Brain pericyte (primary cell): ENCODE measurements at places on chromosomes 7 and 10.

- DNase-seq: no peak
Observed at GRCh38 chr10:110701617-110701971, 57.5 kb downstream of the RBM20 start.

DNA sequence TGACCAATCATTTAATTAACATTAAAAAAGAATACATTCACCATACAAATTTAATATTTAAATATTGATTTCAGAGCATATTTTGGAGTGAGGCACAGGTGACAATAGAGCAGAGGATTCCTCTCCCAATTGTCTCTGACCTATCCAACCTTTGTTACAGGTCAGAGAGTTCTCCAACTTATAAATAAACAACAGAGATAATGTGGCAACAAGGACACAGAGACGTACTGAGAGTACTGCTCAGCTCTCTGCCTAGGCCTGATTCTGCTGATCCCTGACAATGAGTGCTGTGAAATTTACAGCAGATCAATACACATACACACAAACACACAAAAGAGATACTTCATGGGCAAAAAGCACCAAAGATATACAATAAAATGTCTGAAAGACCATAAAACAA lies 18.3 kb upstream of the AGAP5 start:
- DNase-seq: no peak

- DNase-seq: no peak
Observed at GRCh38 chr10:71072131-71072822, 140.1 kb upstream of the UNC5B start.

DNA sequence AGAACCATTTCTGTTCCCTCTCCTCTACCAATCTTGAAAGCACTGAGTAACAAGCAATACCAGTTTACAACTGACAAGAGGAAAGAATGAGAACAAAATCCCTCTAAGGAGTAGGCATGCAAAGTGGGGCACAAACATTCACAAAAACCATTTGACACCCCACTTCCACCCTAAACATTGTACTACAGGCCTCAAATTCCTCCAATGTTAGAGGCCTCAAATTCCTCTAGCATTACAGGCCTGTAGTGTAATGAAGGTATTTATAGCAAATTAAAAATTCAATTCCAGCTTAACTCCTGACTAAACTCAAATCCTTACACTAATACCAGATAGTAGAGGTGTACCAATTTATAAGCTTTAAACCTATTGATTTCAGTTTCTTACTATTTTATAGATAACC lies 85.4 kb downstream of the SIRT1 start:
- DNase-seq: no peak

GRCh38 chr10:29386342-29386999 lies 97.6 kb downstream of the LYZL1 start:
- no peak for DNase-seq

DNA sequence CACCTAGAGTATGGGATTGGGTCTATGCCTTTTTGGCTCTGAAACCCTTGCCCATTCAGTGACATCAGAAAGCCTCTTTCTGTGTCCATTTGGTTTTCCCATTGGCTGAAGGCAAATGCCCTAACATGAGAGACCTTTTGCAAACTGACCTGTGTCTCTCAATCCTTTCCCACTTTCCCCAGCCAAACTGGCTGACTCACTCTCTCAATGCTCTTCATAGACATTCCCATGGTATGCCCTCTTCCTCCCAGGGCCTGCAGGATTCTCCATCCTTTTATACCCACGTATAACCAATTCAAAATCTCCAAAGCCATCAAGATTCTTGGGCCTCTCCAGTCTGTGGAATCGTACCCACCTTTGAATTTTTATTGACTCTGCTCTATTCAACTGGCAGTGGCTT lies 563.3 kb downstream of the GATA3 start:
- DNase-seq: no peak

GRCh38 chr7:71334541-71334940 lies 202.6 kb downstream of the GALNT17 start:
- no peak for DNase-seq

GRCh38 chr10:77932016-77932715 lies 5.6 kb upstream of the DLG5 start:
- no peak for DNase-seq

GRCh38 chr10:88428442-88428841 lies 154.7 kb downstream of the RNLS start:
- DNase-seq: no peak

DNA sequence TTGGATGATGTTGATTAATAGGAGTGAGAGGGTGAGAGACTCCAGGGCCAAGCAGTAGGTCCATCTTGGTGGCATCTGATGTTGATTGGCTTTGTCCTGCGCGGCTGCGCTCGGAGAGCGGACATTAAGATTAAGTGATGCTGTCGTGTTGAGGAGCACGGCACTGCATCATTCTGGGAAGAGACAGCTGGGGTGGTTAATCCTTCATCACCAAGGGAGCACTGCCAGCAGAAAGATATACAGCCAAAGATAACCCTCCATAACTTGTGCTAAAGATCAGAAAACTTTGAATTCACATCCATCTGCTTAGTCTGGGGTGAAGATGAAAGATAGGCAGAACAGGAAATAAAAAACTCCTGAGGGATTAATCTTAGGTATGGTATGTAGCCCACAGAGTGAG lies 208.3 kb downstream of the LRMDA start:
- no peak for DNase-seq
